Activated gamma-delta T cell treated with anti-CD3 and anti-CD28 coated beads, Interleukin-2, amount 50 U/mL, for 16 hours (primary cell): ENCODE measurements at places on chromosomes 13 and 19.

DNA sequence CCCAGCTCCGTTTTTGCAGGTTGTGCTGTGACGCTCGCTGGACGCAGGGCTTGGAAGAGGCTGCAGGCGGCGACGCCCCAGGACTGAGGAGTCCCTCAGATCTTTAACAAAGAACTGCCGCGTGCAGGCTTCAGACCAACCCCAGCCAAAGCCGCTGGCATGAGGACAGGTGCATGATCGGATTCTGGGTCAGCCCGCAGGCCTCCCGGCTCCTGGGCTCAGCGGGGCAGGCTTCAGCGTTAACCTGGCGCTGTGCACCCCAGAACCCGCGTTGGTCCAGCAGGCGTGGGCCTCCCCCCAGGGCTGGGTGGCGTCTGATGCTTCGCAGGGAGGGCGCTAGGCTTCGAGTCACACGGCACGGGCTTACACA is 920 bp upstream of the TIMM13 start:
- no peak for DNase-seq

DNA sequence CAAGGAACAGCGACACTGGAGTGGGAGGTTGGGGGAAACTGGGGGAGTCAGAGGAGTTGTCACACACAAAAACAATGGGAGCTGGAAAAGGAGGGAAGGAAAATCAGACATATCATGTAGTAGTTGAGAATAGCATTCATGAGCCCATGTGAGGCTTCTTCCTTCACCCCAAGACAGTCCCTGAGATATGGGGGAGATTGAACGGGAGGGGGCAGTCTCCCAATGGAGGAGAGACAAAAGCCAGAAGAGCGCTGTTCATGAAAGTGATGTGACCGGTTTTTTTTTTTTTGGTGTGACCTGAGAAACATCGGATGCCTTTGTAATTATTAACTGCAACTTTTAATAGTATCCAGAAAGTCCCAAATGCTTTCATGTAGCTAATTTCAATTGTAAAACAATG is 631.8 kb upstream of the KLF12 start:
- DNase-seq, result no peak

- DNase-seq, result no peak
These were observed 1029.8 kb downstream of the DIAPH3 start for GRCh38 chr13:59133903-59134302.

DNA sequence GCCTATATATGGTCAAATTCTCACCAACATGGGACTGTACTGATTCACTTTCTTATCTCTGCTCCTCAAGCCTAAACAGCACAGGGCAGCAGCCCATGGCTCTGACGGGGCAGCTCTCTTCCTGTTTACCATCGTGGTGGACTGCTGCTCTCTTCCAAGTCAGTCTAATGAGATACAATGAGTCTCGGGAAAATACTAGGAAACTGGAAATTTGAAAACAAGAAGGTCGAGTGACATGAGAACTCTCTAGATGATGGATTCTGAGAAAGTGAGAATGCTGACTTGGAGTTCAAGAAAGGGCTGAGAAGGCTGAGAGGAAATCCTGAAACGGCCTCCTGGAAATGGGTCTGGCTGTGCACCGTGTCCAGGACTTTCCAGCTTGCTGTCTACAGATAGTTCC is 122.8 kb upstream of the ARGLU1 start:
- DNase-seq, result no peak

- no peak for DNase-seq
These were observed 12.4 kb upstream of the PROZ start for GRCh38 chr13:113145911-113146598.

GRCh38 chr13:66322193-66322740 is 907.9 kb downstream of the PCDH9 start:
- no peak for DNase-seq

GRCh38 chr13:66171920-66172319 is 1058.2 kb downstream of the PCDH9 start:
- no peak for DNase-seq

DNA sequence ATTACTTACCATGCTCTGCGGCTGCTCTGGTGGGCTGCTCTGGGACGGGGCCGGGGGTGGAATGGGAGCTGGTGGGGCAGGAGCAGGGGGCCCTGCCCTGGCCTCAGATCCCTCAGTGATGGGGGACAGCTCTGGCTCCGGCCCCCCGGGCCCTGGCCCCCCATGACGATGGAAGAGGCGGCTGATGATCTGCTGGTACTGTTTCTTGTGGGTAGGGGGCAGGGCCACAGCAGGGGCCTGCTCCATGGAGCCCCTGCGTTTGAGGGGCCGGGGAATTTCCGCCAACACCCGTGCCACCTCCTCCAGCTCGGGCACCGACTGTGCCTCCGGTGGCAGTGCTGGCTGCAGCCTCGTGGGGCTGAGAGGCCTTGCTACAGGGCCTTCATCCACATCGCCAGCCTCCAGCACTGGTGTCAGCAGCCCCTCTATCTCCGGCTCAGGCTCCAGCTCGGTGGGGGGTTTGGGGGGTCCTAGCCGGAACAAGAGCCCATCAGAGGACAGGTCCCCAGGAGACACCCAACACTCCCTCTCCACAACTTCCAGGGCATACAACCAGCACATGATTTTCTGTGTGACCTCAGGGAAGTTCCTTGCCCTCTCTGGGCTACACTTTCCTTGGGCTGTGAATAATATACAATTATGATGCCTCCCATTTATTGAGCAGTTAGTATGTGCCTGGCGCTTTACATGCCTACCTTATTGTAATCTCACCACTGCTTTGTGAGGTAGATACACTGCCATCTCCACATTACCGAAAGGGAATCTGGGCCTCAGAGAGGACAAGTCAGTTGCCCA is 12.8 kb downstream of the PPP1R13L start:
- DNase-seq, result no peak

- no peak for DNase-seq
These were observed 198.7 kb downstream of the DNAJC15 start for GRCh38 chr13:43222086-43222485.

- no peak for DNase-seq
These were observed 461.9 kb downstream of the KLF5 start for GRCh38 chr13:73520566-73521289.

- no peak for DNase-seq
These were observed 3.2 kb downstream of the ZNF726 start for GRCh38 chr19:23917856-23918255.

- DNase-seq, result no peak
These were observed 33.1 kb downstream of the DHRS12 start for GRCh38 chr13:51770681-51771417.

GRCh38 chr19:30446850-30447552 is 74.8 kb downstream of the ZNF536 start:
- DNase-seq, result no peak

GRCh38 chr13:60111691-60112090 is 52.0 kb downstream of the DIAPH3 start:
- no peak for DNase-seq

DNA sequence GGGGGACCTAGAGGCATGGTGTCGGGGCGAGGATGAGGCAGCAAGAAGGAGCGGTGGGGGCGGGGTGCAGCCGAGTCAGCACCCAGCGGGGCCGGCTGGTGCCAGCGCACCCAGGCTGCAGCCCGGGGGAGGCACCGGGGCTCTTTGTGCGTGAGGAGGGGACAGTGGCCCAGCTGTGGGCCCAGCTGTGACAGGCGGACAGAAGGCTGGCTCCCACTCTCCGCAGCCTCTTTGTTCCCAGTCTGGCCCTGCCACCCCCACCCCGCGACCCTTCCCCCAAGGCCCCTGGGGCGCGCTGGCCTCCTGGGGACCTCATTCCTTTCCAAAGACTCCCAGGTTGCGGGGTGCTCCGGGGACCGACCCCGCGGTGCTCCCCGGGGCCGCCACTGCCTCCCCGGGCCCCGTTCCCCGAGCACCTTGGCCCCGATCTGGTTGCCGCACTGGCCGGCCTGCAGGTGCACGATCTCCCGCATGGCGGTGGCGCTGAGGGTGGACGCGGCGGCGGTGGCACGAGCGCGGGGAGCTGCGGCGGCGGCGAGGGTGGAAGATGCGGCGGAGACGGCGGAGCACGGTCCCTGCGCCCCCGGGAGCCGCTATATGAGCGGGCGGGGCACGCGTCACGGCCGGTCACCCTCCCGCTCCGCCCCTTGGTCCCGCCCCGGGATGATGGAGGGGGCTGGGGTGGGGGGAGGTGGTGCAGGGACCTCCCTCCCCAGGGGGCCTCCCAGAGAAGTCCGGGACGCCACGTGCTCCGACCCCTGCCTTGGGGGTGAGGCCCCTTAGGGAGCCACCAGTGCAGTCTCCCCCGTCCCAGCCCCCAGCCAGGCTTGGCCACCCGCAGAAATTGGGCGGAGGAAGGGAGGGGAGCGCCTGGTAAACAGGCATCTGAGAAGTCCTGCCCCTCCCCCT is at the start of gene TUBB4A:
Gene TUBB4A (minus strand): TSS at position 570 of the 909 bp plus-strand sequence. CDS start 97 bp downstream, at position 473.
- no peak for DNase-seq

- DNase-seq, result no peak
These were observed 255.1 kb downstream of the TBC1D4 start for GRCh38 chr13:75226733-75227435.

DNA sequence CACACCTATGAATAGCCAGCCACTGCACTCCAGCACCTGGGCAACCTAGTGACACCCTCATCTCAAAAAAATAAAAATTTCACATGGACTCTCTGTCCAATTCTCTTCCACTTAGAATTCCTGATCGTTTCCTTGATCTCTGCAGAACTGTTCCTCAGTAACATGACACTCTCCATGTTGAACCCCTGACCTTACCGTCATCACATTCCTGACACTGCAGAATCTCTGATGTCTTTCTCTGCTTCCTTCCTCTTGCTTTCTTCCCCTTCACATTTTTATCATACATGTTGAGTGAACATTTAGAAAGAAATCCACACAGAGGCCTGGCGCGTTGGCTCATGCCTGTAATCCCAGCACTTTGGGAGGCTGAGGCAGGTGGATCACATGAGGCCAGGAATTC is 15.0 kb downstream of the ZNF114 start:
- DNase-seq, result no peak

GRCh38 chr19:48301886-48302599 is 23.3 kb upstream of the EMP3 start:
- DNase-seq, result no peak

DNA sequence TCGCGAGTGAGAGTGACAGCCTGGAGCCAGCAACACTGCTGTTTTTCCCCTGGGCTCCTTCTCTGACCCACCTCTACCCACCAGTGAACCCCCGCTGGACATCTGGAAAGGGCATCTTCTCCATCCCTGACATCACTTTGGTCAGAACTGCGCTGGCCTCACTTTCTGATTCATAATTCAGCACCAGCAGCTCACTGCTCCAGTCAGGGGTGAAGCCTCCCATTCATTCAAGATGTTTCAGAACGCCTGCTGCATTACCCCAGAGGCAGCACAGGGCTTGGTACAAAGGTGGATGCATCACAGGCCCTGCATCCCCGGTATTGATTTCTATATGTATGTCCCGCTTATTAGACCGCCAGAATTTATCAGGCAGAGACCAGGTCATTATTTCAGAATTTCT is 182.8 kb upstream of the TSHZ3 start:
- DNase-seq, result no peak

DNA sequence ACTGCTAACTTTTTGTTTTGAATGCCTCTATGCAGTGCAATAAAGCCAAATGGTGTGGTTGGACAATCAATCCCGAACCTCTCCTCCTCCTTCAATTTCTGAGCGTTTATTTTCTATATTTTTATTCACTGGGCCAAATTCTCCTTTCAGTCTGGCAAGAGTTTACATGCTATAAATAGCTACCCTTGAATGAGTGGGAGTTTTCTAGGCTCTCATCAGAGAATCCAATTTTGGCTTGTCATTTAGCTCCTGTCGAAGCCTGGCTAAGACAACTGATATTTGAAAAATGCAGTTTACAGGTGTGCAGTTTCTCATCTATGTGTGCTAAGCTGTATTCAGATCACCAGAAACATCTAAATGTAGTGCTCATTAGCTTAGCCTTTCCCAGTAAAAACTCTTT is 61.8 kb downstream of the OLFM4 start:
- no peak for DNase-seq

DNA sequence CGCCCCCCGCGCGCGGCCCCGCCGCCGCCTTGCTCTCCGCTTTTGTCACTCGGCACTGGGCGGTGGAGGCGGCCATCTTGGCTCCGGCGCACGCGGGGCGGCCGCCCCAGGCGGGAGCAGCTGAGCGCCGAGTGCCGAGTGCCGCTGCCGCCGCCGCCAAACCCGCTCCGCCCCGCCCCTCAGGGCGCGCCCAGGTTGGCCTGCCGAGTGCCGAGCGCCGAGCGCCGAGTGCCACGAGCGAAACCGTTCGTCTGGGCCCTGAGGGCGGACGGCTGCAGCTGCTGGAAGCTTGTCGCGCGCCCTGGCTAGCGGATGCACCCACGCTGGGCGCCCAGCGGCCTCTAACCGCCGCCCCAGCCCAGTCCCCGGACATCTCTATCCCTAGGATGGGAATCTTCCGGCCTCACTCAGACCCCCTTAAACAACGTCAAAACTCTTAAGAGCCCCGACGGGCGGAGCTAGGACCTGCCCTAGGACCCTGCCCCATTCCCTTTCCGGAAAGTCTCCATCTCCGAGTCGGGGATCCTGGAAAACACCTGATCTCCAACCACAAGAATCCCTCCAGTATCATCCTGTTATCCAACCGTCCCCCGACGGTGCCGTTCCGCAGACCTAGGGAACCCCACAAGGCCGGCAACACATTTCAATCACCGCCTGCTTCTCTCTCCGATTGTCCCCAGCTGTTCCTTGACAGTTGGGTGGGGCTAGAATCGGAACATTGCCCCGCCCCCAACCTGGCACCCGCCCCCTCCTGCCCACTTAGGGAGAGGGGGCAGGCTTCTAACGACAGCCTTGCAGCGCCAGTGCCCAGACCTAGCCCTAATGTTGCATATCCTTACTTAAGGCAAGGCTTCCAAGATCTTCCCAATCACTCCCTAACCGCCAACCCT is 14.1 kb upstream of the AKAP8L start:
- peak; percentile 89 for DNase-seq
